ENCODE measurements at places on chromosomes 6 and 20.
A peak's percentile ranks its signal among the peaks of the same experiment; 100 is the strongest.

- DNase-seq, result no peak
Measured at GRCh38 chr20:18007534-18008292, 38.9 kb downstream of the MGME1 start.

- no peak for DNase-seq
Measured at GRCh38 chr6:37714836-37715420, 17.2 kb upstream of the MDGA1 start.

DNA sequence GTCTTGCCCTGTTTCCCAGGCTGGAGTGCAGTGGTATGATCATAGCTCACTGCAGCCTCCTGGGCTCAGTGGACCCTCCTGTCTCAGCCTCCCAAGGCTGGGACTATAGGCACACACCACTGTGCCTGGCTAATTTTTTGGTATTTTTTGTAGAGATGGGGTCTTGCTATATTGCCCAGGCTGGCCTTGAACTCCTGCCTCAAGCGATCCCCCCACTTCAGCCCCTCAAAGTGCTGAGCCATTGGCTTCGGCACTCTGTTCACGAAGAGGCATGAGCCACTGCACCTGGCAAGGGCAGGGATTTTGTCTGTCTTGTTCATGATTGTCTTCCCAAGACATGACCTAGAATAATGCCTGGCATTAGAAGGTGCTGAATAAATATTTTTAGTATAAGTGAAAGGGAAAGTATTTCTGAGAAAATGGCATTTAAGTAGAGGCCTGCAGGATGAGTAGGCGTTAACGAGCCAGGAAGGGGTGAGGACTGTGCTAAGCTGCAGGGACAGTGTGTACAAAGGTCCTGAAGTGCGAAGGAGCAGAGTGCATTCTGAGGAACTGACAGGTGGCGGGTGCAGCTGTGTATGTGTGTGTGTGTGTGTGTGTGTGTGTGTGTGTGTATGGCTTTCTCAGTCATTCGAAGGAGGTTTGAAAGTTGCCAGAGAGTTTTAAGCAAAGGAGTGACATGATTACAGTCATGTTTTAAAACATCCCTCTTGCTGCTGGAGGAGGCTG lies 43.0 kb downstream of the VEGFA start:
- DNase-seq, result peak; percentile 30

DNA sequence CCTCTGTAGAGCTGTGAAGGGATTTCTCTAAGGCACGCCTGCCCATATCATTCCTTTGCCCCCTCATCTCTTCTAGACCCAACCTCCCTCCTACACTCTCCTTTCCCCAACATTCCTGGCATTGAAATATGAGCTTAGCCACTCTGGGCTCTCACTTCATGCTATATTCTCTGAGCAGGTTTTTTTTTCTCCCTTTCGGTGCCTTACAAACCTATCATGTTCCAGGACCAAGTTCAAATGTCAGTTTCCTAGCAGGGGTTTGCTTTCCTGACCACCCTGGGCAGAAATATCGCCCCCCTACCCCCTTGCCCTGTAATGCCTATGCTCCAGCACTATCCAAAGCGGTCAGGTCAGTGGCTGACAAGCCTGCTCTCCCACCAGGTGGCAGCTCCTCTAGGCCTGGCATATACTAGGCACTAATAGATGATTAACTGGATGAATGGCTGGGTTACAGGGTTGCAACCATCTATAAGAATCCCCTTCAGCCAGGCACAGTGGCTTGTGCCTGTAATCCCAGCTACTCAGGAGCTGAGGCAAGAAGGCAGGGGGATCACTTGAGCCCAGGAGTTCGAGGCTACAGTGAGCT lies 25.7 kb upstream of the AAR2 start:
- no peak for DNase-seq

DNA sequence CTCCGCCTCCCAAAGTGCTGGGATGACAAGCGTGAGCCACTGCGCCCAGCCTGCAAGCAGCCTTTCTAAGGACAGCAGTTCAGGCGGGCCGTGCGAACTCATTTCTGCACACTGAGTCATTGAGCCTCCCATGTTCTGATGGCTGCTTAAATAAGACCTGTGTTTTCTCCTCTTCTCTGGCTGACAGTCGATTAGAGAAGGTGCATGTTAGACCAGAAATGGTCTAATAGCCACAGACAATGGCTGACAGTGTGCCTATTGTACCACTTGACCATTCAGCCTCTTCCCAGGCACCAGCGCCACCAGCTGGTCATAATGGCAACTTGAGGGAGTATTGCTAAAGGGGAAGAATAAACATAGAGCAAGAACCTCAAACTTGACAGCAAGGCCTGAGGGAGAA lies 6.2 kb downstream of the CST11 start:
- DNase-seq, result peak; percentile 16

Data from CD4-positive, alpha-beta T cell treated with Interleukin-2 at 100 ng/mL for 4 hours (primary cell).